IPS DF 19.7 (cell line): ENCODE measurements at places on chromosomes 3 and 15.
A peak's percentile ranks its signal among the peaks of the same experiment; 100 is the strongest.

GRCh38 chr3:130702985-130703384 lies 43.6 kb downstream of the PIK3R4 start:
- no peak for DNase-seq

- no peak for DNase-seq
Observed at GRCh38 chr3:195808741-195809290, 2.9 kb downstream of the MUC4 start.

DNA sequence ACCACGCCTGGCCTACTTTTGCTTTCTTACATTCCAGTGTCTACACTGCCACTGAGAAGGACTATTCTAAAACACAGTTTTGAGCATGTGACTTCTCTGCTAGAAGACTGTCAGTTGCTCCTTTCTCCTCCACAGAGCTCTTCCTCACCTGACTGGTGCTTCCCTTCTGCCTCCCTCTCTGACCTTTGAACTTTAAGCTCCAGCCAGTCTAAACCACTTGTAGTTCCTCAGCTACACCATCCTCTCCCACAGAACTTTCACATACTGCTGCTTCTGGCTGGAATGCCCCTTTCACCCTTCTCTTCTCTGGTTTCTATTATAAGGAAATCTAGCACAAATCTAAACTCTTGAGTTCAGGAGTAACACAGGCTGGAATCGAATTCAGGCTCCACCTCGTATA lies 9.1 kb downstream of the NCEH1 start:
- no peak for DNase-seq

DNA sequence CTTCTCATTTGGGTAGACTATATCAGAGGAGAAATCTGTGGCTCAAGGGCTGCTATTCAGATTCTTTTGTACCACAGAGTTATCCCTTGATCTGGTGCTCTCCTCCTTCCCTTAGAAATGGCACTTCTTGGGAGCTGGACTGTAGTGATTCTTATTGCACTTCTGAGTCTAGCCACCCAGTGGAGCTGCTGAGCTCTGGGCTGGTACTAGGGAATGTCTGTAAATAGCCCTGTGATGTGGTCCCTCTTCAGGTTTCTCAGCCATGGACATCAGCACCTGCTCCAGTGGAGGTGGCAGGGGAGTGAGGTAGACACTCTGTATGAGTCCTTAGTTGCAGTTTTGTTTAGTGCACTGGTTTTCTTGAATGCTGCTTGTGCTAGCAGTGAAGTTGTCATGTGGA lies 1292.6 kb downstream of the SI start:
- DNase-seq, result peak; percentile 35

GRCh38 chr15:29379647-29380046 lies 110.0 kb upstream of the NSMCE3 start:
- DNase-seq, result no peak

- no peak for DNase-seq
Observed at GRCh38 chr15:51838270-51838669, 8.8 kb downstream of the TMOD3 start.

DNA sequence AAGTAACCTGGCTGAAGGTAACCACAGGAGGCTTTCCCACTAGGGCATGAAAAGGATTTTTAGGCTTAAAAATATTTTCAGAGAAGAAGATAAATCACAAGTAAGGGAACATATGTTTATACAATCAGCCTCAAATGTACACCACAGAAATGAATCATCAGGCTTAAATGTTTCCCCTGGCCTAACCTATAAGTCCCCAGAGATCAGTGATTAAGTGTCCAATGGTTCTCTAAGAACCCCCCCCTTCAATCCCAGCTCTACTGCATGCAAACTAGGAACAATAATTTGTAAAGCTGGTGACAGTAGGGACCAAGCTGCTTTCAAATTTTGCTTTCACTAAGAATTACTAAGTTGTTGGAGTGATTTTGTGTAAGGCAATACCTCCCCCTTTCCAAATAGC lies 431.6 kb upstream of the LMCD1 start:
- no peak for DNase-seq

GRCh38 chr3:134605556-134605955 lies 45.3 kb downstream of the KY start:
- no peak for DNase-seq

- DNase-seq, result no peak
Observed at GRCh38 chr15:91922646-91923547, 69.4 kb downstream of the SLCO3A1 start.

DNA sequence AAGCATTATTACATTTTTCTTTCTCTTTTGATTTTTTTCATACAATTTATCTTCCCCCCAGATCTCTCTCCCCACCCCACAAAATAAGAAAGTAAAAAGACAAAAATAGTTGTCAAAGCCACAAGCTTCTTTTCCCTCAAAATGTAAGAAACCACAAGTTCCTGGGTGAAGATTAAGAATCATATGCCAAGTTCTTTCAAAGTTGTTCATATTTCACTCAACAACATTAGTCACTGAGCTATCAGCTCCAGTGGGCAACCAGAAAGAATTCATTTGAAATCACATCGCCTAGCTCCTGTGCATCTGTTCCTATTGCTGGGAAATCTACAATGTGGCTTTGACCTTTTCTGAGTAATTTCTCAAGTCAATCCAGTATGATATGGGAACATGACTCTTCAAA lies 681.6 kb upstream of the ARPP21 start:
- no peak for DNase-seq

- DNase-seq, result no peak
Observed at GRCh38 chr3:85783291-85783690, 824.5 kb downstream of the CADM2 start.

DNA sequence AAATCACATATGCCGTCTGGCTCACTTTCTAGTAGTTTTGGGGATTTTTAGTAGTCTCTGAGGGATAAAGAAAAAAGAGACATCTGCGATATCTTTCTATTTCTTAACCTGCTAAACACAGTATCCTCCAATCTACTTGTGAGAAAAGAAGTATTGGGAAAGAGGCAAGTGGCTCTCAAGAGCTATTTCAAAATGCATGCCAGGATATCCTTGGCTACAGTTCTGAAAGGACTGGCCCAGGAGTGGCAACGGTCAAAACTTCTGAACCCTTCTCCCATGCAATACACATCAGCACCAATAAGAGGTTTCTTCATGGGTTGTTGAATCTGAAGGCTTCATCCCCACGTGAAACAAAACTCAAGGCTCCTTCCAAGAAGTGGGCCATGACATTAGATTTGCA lies 204.0 kb upstream of the WNT5A start:
- no peak for DNase-seq

GRCh38 chr3:152381881-152382295 lies 113.2 kb downstream of the MBNL1 start:
- no peak for DNase-seq

- no peak for DNase-seq
Observed at GRCh38 chr3:153756816-153757215, 364.4 kb upstream of the ARHGEF26 start.

DNA sequence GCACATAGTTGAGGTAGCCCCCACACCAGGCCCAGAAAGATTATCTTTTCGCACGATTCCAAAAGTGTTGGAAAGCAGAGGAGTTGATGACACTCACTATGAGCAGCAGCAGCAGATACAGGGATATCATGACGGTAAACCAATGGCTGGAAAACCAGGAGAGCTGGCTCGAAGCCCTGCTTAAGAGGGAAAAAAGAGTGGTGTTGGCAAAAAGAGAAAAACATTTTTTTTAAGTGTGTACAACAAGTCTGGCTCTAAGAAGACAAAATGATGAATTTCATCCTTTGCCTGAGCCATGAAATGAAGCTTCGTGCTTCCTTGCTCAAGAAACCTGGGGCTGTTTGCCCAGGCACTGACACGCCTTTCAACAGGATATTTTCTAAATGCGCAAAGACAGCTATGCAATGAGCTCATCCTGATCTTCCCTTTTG lies 27.3 kb downstream of the PARP16 start:
- DNase-seq, result no peak

- DNase-seq, result no peak
Observed at GRCh38 chr3:174132006-174132405, 727.1 kb upstream of the NAALADL2 start.

DNA sequence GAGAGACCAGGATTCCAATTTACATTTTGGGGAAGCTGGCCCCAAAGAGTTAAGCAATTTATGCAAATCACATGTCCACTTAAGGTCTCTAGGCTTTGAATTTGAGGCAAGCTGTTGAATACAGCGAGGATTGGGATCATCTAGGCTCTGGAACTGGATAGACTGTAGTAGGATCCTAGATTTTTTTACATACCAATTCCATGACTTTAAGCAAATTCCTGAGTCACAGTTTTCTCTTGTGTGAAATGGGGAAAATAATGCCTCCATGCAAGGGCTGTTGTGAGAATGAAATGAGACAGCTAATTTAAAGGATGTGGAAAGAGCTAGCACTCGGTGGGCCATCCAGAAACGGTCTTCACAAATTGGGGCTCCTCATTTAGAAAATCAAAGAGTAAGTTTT lies 103.4 kb downstream of the MINAR1 start:
- no peak for DNase-seq

- DNase-seq, result no peak
Observed at GRCh38 chr15:95470997-95471689, 859.4 kb upstream of the NR2F2 start.

GRCh38 chr3:136068708-136069107 lies 103.2 kb downstream of the PPP2R3A start:
- no peak for DNase-seq

GRCh38 chr15:85399627-85400026 lies 19.2 kb downstream of the AKAP13 start:
- no peak for DNase-seq

- DNase-seq, result no peak
Observed at GRCh38 chr15:100022806-100023205, 289.6 kb upstream of the LYSMD4 start.

DNA sequence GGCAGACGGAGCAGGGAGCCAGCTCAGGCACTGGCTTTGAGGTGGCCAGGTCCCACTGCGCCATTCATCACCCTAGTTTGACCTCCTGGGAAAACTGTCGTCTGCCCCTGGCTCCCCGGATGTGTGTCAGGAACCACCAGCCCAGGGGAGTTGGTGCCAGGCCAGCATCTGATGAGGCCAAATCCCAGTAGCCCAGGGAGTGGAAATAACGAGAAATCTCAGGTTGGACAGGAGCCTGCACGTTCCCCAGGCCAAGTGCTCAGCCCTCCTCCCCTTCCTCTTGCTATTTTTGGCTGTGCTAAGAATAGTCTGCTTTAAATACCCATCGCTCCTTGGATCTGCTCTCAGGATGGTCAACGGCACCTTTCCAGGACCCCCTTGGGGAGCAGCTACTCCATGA lies 93.1 kb upstream of the RPL32 start:
- DNase-seq, result no peak

- no peak for DNase-seq
Observed at GRCh38 chr3:18030371-18030870, 288.0 kb upstream of the TBC1D5 start.

DNA sequence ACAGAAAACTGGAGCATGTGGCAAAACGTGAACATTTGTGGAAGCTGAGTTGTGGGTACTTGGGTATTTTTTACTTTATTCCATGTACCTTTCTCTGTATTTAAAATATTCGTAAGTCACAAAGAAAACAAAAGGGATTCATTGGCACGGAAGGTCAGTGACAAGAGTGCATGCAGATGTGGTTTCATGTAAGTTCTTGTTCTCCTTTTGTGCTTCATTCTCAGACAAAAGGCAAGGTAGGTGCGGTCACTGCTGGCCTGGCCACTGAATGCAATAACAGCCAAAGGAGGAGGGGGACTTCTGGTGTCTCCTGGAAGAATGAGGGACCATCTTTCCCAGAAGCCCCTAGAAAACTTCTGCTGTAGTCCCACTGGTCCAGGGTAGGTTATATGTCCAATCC lies 200.0 kb upstream of the TOPAZ1 start:
- no peak for DNase-seq

DNA sequence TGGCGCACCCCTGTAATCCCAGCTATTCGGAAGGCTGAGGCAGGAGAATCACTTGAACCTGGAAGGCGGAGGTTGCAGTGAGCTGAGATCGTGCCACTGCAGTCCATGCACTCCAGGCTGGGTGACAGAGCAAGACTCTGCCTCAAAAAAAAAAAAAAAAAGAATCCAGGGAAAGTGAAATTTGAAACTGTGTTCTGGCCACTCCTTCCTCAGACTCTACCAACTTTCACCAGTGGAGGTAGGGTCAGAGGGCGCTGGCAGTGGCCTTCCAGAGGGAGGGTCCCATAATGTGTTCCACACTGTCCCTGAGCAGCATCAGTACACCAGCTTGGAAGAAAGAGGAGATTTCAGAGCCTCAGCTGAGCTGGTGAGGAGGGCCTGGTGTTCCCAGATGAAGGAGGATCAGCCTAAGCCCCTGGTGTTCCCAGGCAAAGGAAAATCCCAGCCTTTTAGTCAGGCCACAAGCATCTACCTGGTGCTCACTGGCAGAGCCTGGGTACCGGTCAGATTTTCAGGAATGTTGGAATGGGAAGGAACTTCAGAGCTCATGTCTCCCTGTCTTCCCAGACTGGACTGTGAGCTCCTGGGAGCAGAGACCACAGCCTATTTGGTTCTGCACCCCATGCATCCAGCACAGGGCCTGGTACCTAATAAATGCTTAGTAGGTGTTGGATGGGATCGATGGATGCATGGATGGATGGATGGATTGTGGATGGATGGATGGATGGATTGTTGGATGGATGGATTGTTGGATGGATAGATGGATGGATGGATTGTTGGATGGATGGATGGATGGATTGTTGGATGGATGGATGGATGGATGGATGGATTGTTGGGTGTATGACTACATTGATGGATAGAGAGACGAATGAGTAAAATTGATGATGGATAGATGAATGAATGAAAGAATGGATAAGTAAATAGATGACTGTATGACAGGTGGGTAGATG lies 117.9 kb downstream of the CORO2B start:
- DNase-seq, result no peak

- DNase-seq, result no peak
Observed at GRCh38 chr3:185549122-185549521, 3.3 kb downstream of the LIPH start.

DNA sequence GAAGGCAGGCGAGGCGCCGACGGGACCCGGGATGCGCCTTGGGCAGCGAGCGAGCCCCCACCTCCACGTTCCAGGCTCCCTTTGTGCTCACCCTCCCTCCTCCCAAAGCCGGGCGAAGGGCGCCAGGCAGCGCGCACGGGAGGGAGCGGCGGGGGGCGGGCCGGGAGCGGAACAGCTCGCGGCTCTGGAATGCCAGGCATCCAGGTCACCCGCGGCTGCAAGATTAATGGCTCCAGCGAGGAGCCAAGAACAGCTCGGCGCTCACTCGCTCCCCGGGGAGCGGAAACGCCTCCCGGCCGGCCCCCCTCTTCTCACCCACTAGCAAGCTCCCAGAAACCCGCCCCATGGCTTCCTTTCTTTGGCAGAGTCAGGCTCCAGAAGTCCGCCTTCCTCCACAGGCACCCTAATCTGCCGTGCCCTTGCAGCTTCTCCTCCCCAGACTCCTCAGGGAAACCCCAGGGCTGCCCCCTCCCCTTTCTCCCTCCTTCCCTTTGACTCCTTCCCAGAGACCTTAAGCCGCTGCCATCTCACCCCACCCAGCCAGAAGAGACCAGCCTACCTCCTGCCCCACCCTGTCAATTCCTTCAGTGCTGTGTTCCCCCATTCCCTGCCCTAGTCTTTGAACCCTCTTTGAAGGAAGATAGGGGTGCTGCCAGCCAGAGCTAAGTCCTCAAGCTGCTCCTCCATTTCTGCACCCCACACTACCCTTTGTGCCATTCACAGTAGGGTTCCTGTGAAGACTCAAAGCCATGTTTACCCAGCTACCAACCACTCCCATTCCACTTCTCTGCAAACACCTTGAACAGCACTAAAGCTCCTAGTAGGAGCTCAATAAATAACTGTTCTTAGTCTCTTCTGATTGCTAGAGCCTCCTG lies 9.9 kb downstream of the AMOTL2 start:
- DNase-seq, result peak; percentile 85

GRCh38 chr15:58224068-58224467 lies 85.9 kb downstream of the AQP9 start:
- DNase-seq, result no peak
